ENCODE measurements at places on chromosomes 1 and 21.

DNA sequence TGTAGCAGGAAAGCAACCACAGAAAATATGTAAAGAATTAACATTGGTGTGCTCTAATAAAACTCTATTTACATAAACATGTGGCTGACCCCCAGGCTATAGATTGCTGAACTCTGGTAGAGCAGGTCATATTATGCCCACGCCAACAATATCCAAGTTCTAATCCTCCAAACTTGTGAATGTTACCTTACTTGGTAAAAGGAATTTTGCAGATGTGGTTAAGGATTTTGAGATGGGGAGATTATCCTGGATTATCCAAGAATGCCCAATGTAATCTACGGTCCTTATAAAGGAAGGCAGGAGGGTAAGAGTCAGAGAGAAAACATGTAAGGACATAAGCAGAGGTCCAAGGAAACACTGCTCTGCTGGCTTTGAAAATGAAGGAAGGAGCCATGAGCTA is 201.0 kb downstream of the USH2A start:
- DNase-seq, result no peak

DNA sequence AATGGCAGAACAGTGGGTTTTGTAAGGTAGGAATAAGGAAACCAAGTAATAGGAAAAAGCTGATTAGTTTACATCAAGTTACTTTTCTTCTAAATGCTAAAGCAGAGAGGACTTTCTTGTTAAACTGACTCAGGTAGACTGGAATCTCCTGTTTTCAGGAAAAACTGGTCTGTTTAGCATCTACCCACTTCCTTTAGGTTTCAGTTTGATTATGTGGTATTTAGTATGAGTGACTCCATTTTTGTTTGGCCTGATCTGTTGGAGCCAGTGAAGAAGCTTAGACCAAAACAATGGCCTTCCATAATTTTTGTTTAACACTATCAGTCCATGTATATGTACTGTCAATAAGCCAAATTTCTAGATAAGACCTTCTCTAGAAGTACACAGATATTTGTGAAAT is 88.4 kb downstream of the EPB41 start:
- no peak for DNase-seq

DNA sequence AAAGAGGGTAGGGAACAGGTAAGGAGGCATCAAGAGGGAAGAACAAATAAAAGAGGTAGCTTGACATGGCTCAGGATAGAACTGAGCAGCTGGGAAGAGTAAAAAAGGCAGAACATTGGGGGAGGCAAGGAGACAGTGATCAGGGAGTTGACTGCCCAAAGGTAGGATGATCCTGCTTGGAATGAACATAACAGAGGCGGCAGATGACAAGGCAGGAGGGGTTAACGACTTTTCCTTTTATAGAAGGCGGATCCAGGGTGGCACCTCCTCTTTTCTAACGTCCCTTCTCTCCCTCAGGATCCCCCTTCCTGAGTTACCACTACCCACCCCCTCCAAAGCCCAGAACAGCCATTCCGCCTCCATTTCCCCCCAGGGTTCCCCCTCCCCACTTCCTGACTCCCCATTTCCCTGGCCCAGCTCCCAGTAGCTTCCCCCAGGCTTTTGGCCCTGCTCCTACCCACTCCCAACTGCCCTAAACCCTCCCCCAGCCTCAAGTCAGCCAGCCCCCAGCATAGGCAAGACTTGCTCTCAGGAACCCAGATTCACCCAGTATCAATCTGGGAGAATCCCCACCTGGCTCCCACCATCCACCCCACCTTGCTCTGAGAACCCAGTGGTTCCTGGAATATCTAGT is 769 bp upstream of the ADAMTS4 start:
- DNase-seq, result no peak

- DNase-seq, result no peak
These were observed 3.3 kb downstream of the SUCO start for GRCh38 chr1:172536256-172536655.

GRCh38 chr1:209207126-209207700 is 376.3 kb upstream of the CAMK1G start:
- DNase-seq, result no peak
